Small intestine (tissue), 16 donors: ENCODE measurements at places on chromosomes 5 and 9. TPM values are rescaled to one million over a fixed set of nuclear protein-coding genes. Genes with fewer than 3 reads are reported as not detected.

DNA sequence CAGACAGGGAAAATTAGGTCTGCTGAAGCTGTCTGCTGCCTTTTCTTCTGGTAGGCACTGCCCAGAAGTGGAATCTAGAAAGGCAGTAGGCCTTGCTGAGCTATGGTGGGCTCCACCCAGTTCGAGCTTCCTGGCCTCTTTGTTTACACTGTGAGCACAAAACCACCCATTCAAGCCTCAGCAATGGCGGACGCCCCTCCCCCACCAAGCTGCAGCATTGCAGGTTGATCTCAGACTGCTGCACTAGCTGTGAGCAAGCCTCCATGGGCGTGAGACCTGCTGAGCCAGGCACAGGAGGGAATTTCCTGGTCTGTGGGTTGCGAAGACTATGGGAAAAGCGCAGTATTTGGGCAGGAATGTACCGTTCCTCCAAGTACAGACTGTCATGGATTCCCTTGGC lies 18.5 kb downstream of the AGTPBP1 start:
- no peak for DNase-seq

Gene PHF24
- not detected for polyA plus RNA-seq

Gene TSSK1B
- not detected for polyA plus RNA-seq

Gene DNAJC25
- polyA plus RNA-seq: 8.7 TPM

GRCh38 chr5:138725153-138725817 lies 27.9 kb upstream of the CTNNA1 start:
- peak; percentile 29 for DNase-seq

- no peak for DNase-seq
These were observed 493.3 kb downstream of the PRELID2 start for GRCh38 chr5:145341842-145342241.

DNA sequence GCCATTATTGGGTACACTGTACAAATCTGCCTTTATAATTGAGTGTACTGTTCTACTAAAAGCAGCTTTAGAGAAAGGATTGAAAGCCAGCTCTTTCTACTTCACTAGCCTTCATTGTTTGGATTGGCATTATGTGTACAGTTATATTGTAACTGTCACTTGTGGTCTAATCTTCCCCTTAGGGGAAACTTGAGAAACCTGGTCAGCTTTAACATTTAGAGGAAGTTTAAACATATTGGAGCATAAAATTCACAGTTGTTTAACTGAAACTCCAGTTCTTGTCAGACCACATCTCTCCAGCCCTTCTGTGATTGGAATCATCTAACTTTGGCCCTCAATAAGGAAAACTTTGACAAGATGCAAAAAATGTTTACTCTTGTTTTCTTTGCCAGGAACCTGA lies 24.6 kb downstream of the PIK3R1 start:
- no peak for DNase-seq

DNA sequence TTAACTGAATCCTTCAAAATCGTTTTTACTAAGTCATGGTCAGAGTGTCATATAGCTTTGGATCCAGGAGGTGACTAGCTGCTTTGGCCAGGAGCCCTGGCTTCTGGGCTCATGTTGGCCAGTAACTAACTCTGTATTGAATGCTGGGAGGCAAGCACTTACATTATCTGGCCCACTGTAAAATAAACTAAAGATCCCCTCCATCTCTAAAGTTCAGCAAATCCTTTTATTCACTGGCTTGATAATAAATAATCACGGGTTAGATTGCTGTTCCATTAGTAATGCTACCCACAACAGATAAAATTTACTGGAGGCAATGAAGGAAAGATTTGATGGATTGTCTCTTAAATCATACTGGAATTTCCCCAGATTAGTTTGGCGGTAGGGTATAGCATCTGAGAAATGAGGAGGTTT lies 382.2 kb upstream of the TLE4 start:
- no peak for DNase-seq

- DNase-seq: no peak
These were observed 669.7 kb downstream of the MAT2B start for GRCh38 chr5:164175083-164175482.

DNA sequence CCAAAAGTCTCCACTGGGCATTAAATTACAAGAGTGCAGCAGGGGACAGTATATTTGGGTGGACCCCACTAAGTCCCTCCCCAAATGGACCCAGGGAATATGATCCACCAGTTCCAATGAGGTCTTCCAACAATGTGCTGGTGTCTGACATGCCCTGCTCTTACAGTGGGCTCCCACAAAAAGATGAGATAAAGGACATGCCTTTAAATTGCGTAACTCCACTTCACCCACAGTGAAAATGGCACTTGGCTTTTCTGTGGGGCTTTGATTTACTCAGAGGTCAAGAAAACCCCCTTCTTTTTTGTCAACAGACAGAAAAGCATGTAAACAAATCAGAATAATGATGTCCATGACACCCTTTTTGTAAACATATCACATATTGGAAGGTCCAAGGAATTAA lies 336.5 kb downstream of the EBF1 start:
- no peak for DNase-seq

DNA sequence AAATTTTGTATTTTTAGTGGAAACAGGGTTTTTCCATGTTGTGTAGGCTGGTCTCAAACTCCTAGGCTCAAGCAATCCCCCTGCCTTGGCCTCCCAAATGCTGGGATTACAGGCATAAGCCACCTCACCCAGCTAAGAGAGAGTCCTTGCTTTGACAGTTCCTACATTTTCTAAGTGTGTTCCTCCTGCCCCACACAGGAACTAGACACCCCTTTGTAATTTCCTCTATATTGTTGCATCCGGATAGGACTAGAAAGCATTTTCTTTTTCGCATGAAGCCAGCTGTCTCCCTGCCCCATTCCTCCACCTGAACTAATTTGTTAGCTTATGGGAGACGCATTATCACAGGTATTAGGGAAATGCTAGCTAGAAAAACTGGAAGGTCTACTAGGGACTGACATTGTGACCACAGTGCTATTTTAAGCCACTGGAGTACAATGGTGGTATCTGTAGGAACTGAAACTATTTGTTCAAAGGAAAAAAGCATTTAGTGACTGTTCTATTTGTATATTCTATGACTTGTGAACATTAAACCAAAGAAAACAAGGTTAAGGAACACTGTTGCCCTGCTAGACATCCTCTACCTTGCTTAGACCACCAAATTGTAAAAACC lies 214.1 kb downstream of the SMARCA2 start:
- no peak for DNase-seq

Gene IL13
- not detected for polyA plus RNA-seq

GRCh38 chr5:136058972-136059354 lies 30.2 kb downstream of the TGFBI start:
- no peak for DNase-seq

DNA sequence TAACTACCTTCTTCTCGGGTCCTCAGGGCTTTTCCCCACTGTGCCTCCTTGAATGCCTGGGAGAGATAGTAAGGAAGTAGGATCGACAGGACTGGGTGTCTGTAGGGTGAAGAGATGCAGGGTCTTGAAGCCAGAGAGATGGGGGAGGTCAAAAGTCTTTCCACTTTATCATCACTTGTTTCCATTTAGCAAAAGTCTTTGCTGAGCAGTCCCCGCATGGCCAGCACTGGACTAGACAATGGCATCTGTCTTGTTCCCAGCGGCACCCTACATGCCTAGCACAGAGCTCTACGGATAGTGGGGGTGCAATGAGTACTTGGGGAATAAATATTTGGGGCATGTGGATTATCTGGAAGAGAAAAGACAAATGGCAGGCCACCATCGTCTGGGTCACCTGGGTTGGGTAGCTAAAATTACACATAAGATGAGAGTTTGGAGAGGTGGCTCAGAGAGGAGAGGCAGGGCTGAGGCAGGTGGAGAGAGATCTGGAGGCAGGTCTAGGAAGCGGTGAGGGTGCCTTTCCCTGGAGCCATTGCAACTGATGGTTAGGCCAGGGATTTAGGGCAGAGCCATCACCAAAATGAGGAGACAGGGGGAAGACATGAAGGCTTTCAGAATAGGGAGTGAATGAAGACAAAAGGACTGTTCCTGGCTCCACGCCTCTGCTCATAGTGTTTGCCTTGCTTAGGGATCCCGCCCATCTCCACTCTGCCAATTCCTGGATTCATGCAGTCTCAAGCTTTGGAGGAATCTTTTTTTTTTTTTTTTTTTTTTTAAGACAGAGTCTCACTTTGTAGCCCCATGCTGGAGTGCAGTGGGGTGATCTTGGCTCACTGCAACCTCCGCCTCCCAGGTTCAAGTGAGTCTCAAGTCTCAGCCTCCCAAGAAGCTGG lies 250.8 kb upstream of the KLF4 start:
- no peak for DNase-seq

DNA sequence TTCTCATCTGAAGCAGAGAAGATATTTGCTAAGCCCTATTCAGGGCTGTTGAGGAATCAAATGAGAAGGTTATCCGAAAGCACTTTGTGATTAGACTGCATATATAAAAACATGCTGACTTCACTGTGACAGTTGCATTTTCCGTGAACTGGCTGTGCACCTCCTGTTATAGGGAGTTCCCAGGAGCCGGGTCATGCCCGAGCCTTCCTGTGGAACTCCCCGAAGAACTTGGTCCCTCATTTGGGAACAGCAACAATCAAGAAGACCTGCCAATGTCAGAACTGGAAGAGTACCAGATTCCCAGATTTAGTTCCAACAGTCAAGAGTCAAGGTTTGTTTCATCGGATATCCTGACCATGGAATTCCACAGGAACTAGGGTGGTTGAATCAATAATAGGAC lies 130.4 kb upstream of the RAI14 start:
- DNase-seq: no peak

DNA sequence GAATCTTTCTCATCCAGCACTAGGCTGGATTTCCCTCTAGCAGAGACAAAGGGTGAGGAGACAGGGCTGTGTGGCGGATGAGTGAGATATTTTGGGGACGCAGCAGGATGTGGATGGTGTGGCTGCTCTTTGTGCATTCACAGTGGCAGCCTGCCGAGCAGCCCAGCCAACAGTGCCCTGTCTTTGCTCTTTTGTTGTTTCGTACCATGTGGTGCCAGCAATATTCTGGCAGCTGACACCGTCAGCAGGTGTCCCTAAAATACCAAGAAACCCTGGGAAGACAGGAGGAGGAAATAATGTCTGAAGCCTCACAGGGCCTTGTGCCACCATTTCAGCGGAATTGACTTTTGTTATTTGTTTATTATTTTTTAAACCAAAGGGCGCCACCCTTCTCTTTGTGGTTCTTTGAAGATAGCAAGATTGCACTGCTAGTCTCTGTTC lies 141.4 kb downstream of the CCDC192 start:
- DNase-seq: peak; percentile 46

GRCh38 chr9:88826771-88827181 lies 164.5 kb upstream of the S1PR3 start:
- DNase-seq: no peak

Gene CMYA5
- polyA plus RNA-seq: 0.61 TPM

Gene PCYOX1L
- polyA plus RNA-seq: 1.3 TPM

GRCh38 chr5:107555425-107556090 lies 115.2 kb downstream of the EFNA5 start:
- DNase-seq: no peak

Gene UTP15
- 2.5 TPM for polyA plus RNA-seq

- DNase-seq: no peak
These were observed 13.8 kb upstream of the SPATA31D1 start for GRCh38 chr9:81974764-81975163.

DNA sequence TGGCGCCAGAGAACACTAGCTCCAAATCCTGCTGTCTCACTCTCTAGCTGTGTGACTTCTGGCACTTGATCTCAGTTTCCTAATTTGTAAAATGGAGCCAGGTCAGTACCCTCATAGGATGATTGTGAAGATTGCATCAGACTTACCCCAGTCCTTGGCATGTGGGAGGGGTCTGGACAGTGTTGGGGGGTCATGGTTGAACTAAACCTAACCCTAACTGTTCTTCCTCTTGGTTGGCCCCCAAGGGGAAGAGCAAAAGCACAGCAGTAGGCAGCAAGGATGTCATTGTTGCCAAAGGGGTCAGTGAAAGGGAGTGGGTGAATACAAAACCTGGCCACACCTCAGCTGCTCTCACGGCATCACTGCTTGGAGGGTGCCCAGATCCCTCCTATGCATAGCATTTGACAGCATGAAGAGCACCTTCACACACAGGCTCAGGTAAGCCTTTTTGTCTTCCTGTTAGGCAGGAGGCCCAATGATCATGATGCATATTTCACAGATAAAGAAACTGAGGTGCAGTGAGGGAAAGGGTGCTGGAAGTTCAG lies 15.7 kb upstream of the CXCL14 start:
- DNase-seq: no peak

DNA sequence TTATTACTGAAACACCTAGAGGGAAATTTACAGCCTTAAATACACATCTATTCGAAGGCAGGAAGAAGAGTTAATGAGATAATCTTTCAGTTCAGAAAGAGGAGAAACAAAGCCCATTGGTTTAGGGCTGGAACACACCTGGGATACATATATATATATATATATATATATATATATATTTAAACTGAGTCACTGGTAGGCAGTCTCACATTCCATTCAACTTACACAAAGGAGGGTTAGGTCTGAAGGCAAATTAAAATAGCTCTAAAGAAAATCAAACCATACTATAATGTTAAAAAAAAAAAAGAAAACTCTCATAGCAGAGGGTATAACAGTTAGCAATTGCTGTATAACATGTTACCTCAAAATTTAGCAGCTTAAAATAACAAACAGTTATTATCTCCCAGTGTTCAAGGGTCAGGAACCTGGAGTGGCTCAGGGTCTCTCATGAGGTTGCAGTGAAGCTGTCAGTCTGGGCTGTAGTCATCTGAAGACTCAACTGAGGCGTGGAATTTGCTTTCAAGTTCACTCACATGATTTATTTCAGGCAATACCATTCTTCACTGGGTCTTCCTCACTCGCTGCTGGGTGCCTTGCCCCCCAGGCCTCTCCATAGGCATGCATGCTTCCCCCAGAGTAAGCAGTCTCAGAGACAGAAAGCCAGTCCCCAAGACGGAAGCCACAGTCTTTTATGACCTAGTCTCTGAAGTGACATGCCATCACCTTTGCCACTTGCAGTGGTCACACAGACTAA lies 332.8 kb downstream of the NSG2 start:
- no peak for DNase-seq

- DNase-seq: no peak
These were observed 95.4 kb downstream of the CACNA1B start for GRCh38 chr9:137972988-137973470.

DNA sequence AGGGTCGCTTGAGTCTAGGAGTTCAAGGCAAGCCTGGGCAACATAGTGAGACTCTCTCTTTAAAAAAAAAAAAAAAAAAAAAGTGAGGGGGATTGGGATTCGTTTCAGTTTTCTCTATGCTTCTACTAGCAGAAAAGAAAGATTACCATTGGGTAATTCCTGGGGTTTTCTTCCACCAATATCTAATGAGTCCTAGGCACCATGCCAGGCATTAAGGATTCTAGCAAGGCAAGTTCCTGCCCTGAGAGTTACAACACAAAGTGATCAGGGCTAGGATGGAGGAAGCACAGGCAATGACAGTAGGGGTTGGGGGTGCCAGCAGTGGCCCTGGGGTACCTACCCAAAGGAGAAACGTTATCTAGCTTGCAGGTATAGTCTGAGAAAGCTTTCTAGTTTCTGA lies 90.8 kb downstream of the PCDH1 start:
- no peak for DNase-seq

Gene SPRY4
- 1.4 TPM for polyA plus RNA-seq

Gene TXNDC8
- polyA plus RNA-seq: not detected

Gene BARX1
- polyA plus RNA-seq: not detected

- no peak for DNase-seq
These were observed 10.0 kb upstream of the SLCO4C1 start for GRCh38 chr5:102306121-102306520.
